Right lung (tissue), 10 donors: ENCODE measurements at places on chromosomes 1 and 21. TPM values are rescaled to one million over a fixed set of nuclear protein-coding genes. Genes with fewer than 3 reads are reported as not detected.
A peak's percentile ranks its signal among the peaks of the same experiment; 100 is the strongest.

DISP3 gene
- polyA plus RNA-seq = 0.89 TPM

APOBEC4 gene
- 1.3 TPM for polyA plus RNA-seq

DIRAS3 gene
- polyA plus RNA-seq = 2.7 TPM

CCDC27 gene
- 0.12 TPM for polyA plus RNA-seq

SLFNL1 gene
- 0.96 TPM for polyA plus RNA-seq

PAQR7 gene
- 13.8 TPM for polyA plus RNA-seq

DNA sequence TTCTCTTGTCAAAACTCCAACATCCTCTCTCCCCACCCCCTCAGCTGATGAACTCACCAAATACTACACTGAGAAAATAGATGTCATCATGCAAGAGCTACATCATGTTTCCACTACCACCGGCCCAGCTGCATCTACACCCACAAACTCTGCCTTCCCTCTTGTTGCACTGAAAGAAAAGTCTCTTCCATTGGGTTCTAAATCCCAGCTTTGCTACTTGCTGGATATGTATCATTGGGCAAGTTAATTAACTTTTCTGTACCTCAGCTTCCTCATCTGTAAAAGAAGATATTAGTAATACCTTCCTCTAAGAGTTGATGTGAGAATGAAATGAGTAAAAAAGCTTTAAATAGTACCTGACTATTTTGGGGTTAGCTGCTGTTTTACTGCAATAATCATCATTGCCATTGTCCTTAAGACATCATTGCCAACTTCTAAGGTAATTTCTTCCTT is 108.6 kb downstream of the OLFML2B start:
- DNase-seq = no peak

DNA sequence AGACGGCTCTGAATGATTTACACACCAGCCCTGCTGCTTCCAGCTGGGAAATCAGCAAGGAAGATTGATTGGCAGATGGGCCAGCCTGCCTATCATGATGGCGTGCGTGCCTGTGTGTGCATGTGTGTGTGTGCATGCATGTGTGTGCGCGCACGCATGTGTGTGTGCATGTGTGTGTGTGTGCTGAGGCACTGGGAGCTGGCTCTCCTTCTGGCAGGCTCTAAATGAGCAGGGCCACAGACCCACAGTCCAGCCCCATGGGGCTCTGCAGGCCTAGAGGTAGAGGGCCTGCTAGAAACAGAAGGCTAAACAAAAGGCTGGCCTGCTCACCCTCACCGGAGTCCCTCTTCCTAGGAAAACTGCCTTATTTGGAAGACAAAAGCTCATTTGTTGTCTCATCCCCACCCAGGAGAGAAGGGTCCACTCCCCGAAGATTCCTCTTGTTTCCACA is 6.0 kb downstream of the KLHDC8A start:
- DNase-seq = no peak

GRCh38 chr1:228162286-228163006 is 3.2 kb upstream of the IBA57 start:
- no peak for DNase-seq

DNA sequence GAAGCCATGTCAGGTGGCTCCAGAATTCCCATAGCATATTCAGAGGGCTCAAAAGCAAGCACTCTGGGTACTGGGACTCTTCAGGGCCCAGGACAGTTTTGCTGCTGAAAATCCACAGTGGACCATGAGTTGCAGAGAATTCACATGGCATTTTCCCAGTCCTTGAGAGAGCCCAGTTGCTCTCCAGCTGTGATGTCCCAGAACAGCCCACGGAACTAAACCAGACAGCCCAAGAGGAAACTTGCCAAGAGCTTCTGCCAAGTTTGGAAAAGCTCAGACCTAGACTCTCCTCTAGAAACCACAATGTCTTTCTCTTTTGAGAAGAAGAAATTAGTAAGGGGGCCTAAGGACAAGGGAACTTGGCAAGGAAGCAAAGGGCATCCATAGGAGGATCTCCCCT is 69.4 kb downstream of the RGS2 start:
- peak; percentile 30 for DNase-seq

DNA sequence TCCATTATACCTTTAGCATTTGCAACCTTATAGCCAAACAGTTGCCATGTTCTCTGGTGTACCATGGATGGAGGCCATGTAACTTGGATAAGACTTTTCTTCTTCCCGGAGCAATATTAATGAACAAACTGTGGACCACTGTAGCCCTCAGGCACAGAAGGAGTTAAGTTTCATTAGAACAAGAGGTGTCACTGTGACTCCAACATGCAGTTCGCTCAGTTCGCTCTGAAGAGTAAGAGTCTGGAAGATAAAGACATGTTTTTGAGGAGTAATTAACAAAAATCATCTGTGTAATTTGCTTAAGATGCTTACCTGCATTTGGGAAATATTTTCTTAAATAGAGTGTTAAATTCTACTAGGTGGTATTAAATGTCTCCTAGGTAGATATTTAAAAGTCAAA is 4.1 kb downstream of the KIF26B start:
- no peak for DNase-seq

DNA sequence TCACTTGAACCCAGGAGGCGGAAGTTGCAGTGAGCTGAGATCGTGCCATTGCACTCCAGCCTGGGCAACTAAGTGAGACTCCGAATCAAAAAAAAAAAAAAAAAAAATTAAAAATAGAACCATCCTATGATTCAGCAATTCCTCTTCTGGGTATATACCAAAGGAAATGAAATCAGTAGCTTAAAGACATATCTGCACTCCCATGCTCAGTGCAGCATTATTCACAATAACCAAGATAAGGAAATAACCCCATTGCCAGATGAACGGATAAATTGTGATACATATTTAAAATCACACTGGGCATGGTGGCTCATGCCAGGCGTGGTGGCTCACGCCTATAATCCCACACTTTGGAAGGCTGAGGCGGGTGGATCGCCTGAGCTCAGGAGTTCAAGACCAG is 23.8 kb downstream of the ALDH9A1 start:
- DNase-seq = no peak

DNA sequence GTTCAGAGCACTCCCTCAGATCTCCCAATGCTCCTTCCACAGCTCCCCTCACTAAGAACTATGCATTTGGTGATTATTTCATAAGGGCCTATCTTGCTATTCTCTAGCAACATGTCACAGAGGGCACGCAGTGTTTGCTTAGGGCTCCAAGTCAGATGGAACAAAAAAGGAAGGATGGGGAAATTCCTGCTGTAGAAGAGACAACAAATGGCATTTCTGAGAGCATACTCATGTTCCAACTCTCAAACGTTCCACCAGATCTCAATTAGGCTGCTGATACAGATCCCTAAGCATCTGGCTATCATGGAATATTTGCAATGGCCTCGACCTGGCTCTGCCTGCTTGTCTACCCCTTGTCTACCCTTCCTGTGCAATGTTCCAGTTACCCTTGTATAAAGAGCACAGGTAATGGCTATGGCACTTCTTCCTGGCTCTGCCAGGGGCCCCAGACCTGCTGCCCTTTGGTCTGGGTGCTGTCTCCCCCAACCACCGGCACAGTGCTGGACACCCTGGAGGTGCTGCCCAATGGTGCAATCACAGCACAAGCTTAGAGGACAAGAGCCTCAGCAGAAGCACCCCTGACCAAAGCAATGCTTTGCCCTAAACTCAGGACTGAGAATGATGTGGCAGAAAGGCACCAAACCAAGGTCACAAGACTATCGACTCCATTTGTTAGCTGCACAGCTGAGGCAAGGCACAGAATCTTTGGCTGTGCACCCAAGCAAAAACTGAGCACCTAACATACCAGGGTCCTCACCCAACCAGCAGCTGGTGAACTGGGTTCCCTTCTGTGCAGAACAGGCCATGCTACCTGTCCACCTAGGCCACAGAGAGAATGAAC is 3.6 kb downstream of the PARP1 start:
- DNase-seq = no peak

- DNase-seq = peak; percentile 97
These were observed 301.2 kb downstream of the DUSP10 start for GRCh38 chr1:221440658-221441057.

- no peak for DNase-seq
These were observed 63.5 kb downstream of the CRB1 start for GRCh38 chr1:197331565-197331964.

DNA sequence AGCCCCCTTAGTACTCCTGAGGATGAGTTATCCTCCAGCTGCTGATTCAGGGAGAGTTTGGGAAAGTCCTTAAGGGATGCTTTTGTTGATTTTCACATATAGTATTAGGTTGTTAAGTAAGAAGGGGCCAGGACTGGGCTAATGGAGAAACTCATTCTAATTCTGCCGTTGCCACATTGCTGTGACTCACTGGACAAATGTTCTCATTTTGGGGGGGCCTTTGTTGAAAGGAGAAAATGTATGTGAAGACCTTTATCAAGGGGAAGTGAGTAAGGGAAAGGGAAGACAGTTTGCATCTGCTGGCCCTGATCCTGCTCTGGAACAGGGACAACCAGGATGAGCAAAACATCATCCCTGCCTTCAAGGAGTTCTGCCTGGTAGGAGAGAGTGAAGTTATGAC is 123.2 kb upstream of the FGGY start:
- no peak for DNase-seq

DNA sequence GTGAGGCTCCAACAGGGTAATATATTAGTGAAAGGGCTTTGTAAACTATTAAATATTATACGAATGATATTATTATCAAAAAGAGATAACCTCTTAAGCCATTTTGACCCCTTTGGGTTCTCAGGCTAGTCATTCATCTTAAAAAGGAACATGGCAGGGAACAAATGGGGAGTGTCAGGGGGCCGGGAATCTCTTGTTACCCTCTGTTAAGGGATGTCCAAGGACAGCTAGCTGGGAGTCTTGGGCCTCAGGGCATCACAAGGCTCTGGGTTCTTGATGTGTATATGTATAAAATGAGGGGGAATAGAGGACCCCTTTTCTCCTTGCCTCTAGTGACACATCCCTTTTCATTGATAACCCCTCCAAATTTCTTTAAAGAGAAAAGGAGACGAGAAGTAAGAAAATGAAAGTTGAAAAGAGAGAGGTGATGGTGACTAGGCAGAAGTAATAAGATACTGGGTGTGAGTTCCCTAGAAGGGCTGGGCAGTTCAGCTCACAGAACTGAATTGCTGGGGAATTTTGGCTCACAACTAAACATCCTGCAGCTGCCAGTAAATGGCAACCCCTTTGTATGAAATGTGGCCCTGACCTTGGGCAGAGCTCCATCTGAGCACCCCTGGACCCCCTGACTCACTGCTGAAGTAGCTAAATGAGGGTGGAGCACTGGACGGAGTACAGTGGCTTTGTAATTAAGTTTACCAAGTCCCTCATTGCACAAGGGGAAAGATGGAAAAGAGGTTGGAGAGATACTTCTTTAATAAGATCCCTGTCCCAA is 20.0 kb upstream of the ZNF326 start:
- DNase-seq = no peak

GRCh38 chr1:222787729-222788128 is 27.1 kb upstream of the DISP1 start:
- DNase-seq = no peak

- DNase-seq = no peak
These were observed 27.6 kb downstream of the IPP start for GRCh38 chr1:45722809-45723208.

DNA sequence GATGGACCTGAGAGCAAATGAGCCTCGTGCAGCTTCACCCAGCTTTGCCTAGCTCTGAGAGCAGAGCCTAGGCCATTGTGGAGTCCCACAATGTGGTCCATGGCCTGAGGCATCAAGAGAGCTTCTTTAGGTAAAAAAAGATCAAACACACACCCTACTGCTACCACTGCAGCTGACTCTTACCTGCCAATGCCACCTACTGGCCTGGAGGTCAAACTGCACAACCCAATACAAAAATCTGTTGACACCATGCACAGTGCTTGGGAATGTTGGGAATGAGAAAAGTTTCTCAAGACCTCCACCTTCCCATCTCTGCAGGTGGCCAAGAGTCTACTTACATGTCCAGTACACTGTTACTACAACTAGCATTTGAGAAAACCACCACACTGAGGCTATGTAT is 60.6 kb downstream of the UCHL5 start:
- no peak for DNase-seq

GRCh38 chr21:28454564-28455252 is 538.0 kb downstream of the LTN1 start:
- DNase-seq = no peak

GRCh38 chr1:170203693-170204092 is 57.9 kb downstream of the NTMT2 start:
- DNase-seq = no peak

DNA sequence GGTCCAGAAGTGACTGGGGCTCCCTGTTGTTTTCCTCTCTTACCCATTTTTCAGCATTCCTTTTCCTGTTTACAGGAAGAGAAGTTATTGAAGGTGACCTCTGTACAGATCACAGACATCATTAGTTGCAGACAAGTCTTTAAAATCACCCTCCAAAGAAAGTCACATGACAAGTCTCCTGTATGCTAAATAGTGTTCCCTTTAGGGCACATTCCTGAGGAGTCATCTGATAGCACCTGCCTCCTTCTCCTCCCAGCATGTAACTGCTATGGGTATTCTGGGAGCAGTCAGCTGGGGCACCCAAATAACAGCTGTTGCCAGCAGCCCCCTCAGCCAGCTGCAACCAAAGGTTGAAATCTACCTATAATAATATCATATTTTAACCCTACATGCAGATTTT is 200.6 kb downstream of the PTGER3 start:
- no peak for DNase-seq

DNA sequence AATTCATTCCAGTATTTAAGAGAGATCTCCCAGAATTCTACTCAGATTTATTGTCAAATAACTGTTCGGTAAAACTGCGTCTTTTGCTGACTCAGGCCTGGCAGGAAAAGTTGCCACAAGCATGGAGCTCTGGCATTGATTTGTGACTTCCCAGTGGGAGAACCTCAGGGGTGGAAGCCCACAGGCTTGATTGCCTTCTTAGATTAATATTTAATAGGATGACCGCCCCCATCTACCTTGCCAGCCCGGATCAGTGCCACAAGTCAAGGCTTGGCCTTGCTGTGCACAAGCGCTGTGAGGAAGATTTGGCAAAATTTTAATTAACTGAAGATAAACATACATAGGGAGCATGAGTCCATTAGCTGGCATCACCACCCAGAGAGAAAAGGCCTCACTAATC is 93.5 kb downstream of the LRIG2 start:
- no peak for DNase-seq

- DNase-seq = no peak
These were observed 34.7 kb downstream of the UBE2G2 start for GRCh38 chr21:44766818-44767354.

DNA sequence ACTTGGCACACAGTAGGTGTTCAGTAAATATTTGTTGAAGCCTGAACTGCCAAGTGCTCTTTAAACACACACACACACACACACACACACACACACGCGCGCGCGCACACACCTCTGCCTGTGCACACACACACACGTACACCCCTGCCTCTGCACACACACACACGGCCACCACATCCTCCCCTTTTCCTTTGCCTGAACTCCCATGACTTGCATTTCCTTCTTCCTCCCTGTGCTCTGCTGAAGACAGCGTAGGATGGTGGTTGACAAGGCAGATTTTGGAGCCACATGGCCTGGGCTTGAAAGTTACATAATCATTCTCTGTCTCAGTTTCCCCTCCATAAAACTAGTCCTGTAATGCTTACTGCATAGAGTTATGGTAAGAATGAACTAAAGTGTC is 712.3 kb downstream of the PTPRU start:
- DNase-seq = no peak

GRCh38 chr21:17616831-17617230 is 4.1 kb upstream of the BTG3 start:
- peak; percentile 12 for DNase-seq
